ENCODE measurements at places on chromosomes 16 and 17.

DNA sequence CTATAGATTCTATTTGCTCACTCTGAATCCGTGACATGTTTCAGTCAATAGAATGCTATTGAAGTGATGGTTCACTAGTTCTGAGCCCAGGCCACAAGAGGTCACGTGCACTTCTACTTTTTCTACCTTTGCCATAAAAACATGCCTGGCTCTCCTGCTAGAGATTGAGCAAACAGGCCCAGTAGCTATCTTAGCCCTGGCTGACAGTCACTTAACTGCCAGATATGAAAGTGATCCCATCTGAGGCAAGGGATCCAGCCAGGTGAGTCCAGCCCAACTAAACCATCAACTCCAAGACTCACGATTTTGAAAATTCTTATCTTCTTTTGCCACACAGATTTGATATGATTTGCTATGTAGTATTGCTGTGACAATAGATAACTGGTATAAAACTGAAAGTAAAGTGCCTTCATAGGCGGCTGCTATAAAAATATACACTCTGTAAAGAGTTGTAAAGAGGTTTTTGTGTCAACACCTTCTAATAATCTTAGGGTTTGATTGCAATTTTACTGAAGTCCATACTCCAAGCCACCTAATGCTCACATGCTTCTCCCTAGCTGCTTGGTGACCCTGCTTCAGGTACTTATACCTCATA is 937.7 kb upstream of the SOX9 start:
- H3K27me3 ChIP-seq: no peaks in the 10 kb centered on the region
- H3K4me3 ChIP-seq: no peak overlapping the region
- DNase-seq: no peak
- H3K36me3 ChIP-seq: no peaks in the 10 kb centered on the region
- H3K27ac ChIP-seq: no peak overlapping the region

GRCh38 chr16:3963203-3963602 is 82.7 kb upstream of the CREBBP start:
- H3K4me1 ChIP-seq: peaks cover 23% of the 10 kb centered on the region
- H3K4me3 ChIP-seq: no peak overlapping the region
- peaks cover 21% of the 10 kb centered on the region for H3K36me3 ChIP-seq
- peaks cover 2% of the 10 kb centered on the region for H3K27me3 ChIP-seq

GRCh38 chr16:22770866-22771265 is 43.1 kb upstream of the HS3ST2 start:
- no peak overlapping the region for H3K4me3 ChIP-seq
- H3K27me3 ChIP-seq: peaks cover 42% of the 10 kb centered on the region
- peaks cover under 1% of the 10 kb centered on the region for H3K4me1 ChIP-seq
- H3K36me3 ChIP-seq: no peaks in the 10 kb centered on the region
- no peak for DNase-seq

- H3K27ac ChIP-seq: no peak overlapping the region
- H3K4me1 ChIP-seq: no peaks in the 10 kb centered on the region
- H3K36me3 ChIP-seq: no peaks in the 10 kb centered on the region
- H3K4me3 ChIP-seq: no peak overlapping the region
- no peak for DNase-seq
These were observed 84.1 kb downstream of the SHISA9 start for GRCh38 chr16:12985516-12985915.

- DNase-seq: no peak
- peaks cover 37% of the 10 kb centered on the region for H3K4me1 ChIP-seq
- H3K4me3 ChIP-seq: no peak overlapping the region
- H3K36me3 ChIP-seq: peaks cover 3% of the 10 kb centered on the region
- H3K27ac ChIP-seq: peak overlapping the region; percentile 83
- H3K27me3 ChIP-seq: no peaks in the 10 kb centered on the region
These were observed 24.9 kb upstream of the CDC42EP4 start for GRCh38 chr17:73336408-73337329.

- H3K27me3 ChIP-seq: peaks cover 48% of the 10 kb centered on the region
- no peak overlapping the region for H3K27ac ChIP-seq
- H3K4me1 ChIP-seq: no peaks in the 10 kb centered on the region
- H3K4me3 ChIP-seq: no peak overlapping the region
- DNase-seq: no peak
- no peaks in the 10 kb centered on the region for H3K36me3 ChIP-seq
These were observed 18.2 kb upstream of the HS3ST3B1 start for GRCh38 chr17:14282726-14283125.

- peaks cover 68% of the 10 kb centered on the region for H3K27me3 ChIP-seq
- no peak overlapping the region for H3K27ac ChIP-seq
- H3K36me3 ChIP-seq: no peaks in the 10 kb centered on the region
- peaks cover 2% of the 10 kb centered on the region for H3K4me1 ChIP-seq
- no peak for DNase-seq
These were observed 82.4 kb upstream of the KIFC3 start for GRCh38 chr16:57884655-57885133.

DNA sequence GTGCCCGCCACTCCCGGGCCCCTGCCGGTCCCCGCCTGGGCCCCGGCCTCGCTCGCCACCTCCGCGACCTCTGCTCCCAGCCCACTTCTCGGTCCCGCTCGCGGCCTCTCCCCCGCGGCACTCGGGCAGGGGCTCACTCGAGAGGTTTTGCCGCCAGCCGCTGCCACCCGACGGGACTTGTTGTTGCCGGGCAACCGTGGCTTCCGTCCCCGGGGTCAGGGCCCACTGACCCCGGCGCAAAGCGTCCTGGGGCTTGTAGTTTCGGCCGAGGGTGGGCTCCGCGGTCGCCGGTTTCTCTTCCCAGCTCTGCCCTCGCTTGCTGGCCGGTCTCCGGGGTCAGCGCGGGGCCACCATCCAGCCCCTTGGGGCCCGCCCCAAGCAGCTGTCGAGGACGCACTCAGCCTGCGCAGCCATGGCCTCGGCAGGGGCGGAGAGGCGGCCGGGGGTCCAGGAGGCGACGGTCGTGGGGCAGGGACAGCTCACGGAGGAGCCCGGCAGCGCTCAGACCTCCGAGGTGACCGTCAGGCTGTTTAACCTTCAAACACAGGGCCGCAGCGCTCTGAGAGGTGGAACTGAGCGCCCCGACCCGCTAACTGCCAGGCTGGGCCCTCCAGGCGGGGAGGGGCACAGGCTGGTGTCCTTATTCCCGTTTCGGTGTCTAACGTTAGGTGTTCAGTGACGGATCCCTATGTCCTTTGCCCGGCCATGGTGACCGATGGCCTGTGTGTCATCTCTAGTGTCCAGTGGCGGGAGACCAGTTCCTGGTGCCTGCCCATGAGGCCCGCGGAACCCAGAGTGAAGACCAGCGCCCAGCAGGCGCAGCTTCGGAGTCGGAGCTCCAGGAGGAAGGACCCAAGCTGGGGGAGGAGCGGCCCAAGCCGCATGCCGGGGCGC is at the start of the genes C16orf86 and ENKD1:
Gene C16orf86 (plus strand): TSS at position 256 of the 894 bp plus-strand sequence. CDS start 157 bp downstream, at position 413.
Gene ENKD1 (minus strand): TSS at position 192 of the 894 bp plus-strand sequence. CDS start 308 bp downstream, outside the sequence.
- DNase-seq: peak; percentile 56
- H3K36me3 ChIP-seq: peaks cover 2% of the 10 kb centered on the region
- peak within 1 kb of the TSS; percentile 64 for H3K27ac ChIP-seq
- H3K27me3 ChIP-seq: no peaks in the 10 kb centered on the region
- peaks cover 4% of the 10 kb centered on the region for H3K4me1 ChIP-seq

DNA sequence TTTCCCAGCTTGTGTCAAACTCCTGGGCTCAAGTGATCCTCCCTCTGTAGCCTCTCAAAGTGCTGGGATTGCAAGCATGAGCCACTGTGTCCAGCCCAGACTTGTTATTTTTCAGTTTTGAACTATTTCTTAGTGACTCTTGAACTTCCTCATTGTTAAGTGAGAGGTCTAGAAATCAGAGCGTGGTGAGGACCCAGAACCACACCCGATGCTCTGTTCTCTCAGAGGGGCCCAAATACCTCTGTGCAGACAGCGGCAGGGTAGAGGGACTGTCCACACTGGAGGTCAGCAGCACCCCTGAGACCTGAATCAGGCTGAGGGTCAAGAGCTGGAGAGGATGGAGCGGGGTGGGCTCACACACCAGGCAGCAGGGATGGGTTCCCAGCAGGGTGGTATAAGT is 47.7 kb upstream of the MEAK7 start:
- no peak overlapping the region for H3K4me3 ChIP-seq
- H3K27ac ChIP-seq: peak overlapping the region; percentile 37
- H3K4me1 ChIP-seq: peaks cover 37% of the 10 kb centered on the region
- no peaks in the 10 kb centered on the region for H3K27me3 ChIP-seq
- no peak for DNase-seq
- H3K36me3 ChIP-seq: no peaks in the 10 kb centered on the region

GRCh38 chr17:17358060-17358751 is 55.0 kb downstream of the NT5M start:
- H3K36me3 ChIP-seq: peaks cover 6% of the 10 kb centered on the region
- peaks cover 2% of the 10 kb centered on the region for H3K27me3 ChIP-seq
- no peak overlapping the region for H3K4me3 ChIP-seq
- H3K27ac ChIP-seq: no peak overlapping the region
- peaks cover 7% of the 10 kb centered on the region for H3K4me1 ChIP-seq

GRCh38 chr17:65058593-65058992 is 2.1 kb upstream of the GNA13 start:
- no peak for DNase-seq
- H3K4me3 ChIP-seq: peak overlapping the region; percentile 85
- H3K27ac ChIP-seq: peak overlapping the region; percentile 96
- H3K36me3 ChIP-seq: peaks cover under 1% of the 10 kb centered on the region
- H3K4me1 ChIP-seq: peaks cover 49% of the 10 kb centered on the region

DNA sequence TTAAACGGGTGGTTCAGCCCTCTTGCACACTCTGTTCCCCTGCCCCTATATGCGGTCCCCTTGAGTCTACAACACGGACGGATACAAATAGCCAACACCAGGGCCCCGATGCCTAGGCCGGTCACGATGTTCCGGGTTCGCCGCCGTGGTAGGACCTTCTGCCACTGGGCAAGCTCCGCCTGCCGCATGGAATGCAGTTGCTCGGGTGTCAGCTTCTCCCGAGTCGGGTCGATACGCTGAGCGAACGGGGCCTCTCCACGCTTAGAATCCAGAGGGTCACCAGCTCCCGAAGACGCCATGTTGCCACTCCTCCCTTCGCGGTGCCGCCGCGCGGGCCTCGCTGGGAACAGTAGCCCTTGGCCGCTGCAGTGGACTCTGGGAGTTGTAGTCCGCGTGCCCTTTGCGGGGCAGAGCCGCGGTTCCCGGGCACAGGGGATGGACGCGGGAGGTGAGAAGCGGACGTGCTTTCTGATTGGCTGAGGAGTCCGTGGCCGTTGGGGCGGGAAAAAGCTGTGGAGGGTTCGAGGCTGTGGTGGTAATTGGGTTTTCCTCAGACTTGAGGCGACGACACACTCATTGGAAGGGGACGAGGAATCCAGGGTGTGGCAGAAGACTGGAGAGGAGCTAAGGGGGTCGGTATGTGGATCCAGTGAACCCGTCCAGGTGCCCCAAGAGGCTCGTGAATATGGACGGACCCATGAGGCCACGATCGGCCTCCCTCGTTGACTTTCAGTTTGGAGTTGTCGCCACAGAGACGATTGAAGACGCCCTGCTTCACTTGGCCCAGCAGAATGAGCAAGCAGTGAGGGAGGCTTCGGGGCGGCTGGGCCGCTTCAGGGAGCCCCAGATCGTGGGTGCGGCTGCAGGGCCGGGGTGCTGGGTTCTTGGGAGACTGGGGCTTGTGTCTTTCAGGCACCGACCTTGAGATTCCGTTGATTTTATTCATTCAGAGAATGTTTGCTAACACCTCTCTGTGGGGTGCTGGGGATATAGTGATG is at the start of the genes CNTD1 and COA3:
Gene CNTD1 (plus strand): TSS at position 479 of the 998 bp plus-strand sequence. CDS start 207 bp downstream, at position 686.
Gene COA3 (minus strand): TSS at position 322 of the 998 bp plus-strand sequence. CDS start 23 bp downstream, at position 299.
- peak within 1 kb of the TSS; percentile 87 for H3K27ac ChIP-seq
- peaks cover 15% of the 10 kb centered on the region for H3K4me1 ChIP-seq
- DNase-seq: peak; percentile 58
- H3K4me3 ChIP-seq: peak within 1 kb of the TSS; percentile 91
- H3K36me3 ChIP-seq: peaks cover 8% of the 10 kb centered on the region

- peaks cover 11% of the 10 kb centered on the region for H3K4me1 ChIP-seq
- peaks cover 21% of the 10 kb centered on the region for H3K36me3 ChIP-seq
- no peak overlapping the region for H3K4me3 ChIP-seq
- DNase-seq: no peak
- H3K27ac ChIP-seq: peak overlapping the region; percentile 47
These were observed 29.4 kb downstream of the C16orf87 start for GRCh38 chr16:46801428-46802049.

GRCh38 chr17:50382931-50383330 is 9.9 kb downstream of the EME1 start:
- H3K27ac ChIP-seq: no peak overlapping the region
- no peaks in the 10 kb centered on the region for H3K4me1 ChIP-seq
- DNase-seq: no peak

- H3K4me1 ChIP-seq: no peaks in the 10 kb centered on the region
- H3K27me3 ChIP-seq: peaks cover 9% of the 10 kb centered on the region
- no peak for DNase-seq
- H3K27ac ChIP-seq: no peak overlapping the region
- no peaks in the 10 kb centered on the region for H3K36me3 ChIP-seq
These were observed 313.7 kb upstream of the CDH5 start for GRCh38 chr16:66052745-66053144.

DNA sequence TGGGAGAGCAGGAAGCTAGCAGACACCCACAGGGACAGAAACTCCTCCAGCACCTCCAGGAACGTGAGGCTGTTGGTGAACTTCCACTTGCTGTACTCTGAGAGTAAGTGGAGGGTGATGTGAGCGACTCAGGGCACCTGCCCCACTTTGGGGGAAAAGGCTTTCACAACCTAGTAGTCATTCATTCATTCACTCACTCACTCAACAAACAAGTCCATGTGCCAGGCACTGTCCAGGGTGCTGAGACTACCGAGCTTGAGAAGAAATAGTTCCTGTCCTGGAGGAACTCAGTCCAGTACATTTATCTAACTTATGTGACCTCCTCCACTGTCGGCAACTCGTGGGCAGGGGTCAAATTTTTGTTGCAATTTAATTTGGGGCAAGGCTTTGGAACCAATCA is 26.6 kb downstream of the LGALS9 start:
- H3K4me3 ChIP-seq: no peak overlapping the region
- H3K27me3 ChIP-seq: peaks cover 19% of the 10 kb centered on the region
- no peaks in the 10 kb centered on the region for H3K4me1 ChIP-seq
- no peak for DNase-seq
- H3K36me3 ChIP-seq: no peaks in the 10 kb centered on the region

- no peak overlapping the region for H3K4me3 ChIP-seq
- peaks cover 22% of the 10 kb centered on the region for H3K36me3 ChIP-seq
- peaks cover 2% of the 10 kb centered on the region for H3K4me1 ChIP-seq
- DNase-seq: no peak
- H3K27me3 ChIP-seq: no peaks in the 10 kb centered on the region
These were observed 40.9 kb downstream of the TK2 start for GRCh38 chr16:66508914-66509496.

DNA sequence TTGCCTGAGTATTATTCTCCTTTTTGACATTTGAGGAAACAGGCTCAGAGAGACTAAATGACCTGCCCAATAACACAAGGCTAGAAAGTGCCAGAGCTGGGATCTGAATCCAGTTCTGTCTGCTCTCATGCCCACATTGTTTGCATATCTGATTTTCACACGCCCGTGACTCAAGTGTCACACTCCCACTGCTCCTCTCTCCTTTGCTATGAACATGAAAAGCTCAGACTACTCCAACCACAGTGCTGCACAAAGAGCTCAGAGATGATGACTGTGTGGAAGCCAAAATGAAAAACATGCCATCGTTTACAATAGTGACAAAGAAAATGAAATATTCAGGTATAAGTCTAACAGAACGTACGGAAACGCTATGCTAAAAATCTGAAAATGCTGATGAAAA is 107.9 kb downstream of the SMG6 start:
- H3K27me3 ChIP-seq: no peaks in the 10 kb centered on the region
- H3K36me3 ChIP-seq: peaks cover 32% of the 10 kb centered on the region
- H3K4me1 ChIP-seq: peaks cover 57% of the 10 kb centered on the region
- H3K4me3 ChIP-seq: no peak overlapping the region
- peak overlapping the region; percentile 66 for H3K27ac ChIP-seq
- no peak for DNase-seq

GRCh38 chr16:66900721-66901441 is 17.8 kb downstream of the CDH16 start:
- no peaks in the 10 kb centered on the region for H3K27me3 ChIP-seq
- H3K4me1 ChIP-seq: peaks cover 46% of the 10 kb centered on the region
- peak overlapping the region; percentile 84 for H3K27ac ChIP-seq

- H3K4me1 ChIP-seq: peaks cover 64% of the 10 kb centered on the region
- H3K36me3 ChIP-seq: peaks cover 9% of the 10 kb centered on the region
- DNase-seq: no peak
These were observed 1.5 kb upstream of the SOX9 start for GRCh38 chr17:72119077-72119872.

Measured in mesothelial cell of epicardium (in vitro differentiated cells).